ENCODE measurements at places on chromosomes 12 and 14.

DNA sequence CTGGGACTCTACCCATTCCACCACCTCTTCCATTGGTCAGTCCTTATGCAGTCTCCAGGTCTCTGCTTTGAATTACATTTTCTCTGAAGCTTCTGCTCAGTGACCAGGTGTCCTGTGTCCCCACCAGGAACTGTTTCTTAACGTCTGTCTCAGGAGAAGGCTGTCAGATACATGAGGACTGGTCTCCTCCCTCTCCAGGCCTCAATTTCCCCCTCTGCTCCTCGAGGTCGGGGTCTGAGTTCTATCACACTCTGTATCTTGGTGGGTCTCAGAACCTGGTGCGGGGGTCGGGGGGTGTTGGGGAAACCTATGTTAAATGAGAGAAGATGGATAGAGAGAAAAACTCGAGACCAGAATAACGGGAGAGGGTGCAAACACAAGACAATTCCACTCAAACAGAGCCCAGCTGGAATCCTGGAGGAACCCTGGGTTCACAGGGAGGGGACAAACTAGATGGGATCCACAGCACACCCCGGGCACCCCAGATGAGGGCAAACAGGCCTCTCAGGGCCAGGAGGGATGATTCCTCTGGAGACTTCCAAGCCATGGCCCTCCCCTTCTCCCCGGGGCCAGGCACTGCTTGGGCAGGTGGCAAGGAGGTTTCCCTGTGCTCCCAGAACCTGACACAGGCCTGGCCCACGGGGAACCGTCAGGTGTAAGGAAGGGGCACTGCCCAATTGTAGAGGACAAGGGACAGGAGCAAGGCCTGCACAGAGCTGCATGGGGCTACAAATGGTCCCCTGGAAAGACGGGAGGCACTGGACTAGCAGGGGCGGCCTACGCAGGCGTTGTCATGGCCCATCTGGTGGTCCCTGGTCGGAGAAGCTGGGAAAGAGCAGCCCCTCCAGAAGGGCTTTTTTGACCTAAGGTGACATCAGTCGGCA lies 313.2 kb upstream of the DIO3 start:
- no peak for DNase-seq

DNA sequence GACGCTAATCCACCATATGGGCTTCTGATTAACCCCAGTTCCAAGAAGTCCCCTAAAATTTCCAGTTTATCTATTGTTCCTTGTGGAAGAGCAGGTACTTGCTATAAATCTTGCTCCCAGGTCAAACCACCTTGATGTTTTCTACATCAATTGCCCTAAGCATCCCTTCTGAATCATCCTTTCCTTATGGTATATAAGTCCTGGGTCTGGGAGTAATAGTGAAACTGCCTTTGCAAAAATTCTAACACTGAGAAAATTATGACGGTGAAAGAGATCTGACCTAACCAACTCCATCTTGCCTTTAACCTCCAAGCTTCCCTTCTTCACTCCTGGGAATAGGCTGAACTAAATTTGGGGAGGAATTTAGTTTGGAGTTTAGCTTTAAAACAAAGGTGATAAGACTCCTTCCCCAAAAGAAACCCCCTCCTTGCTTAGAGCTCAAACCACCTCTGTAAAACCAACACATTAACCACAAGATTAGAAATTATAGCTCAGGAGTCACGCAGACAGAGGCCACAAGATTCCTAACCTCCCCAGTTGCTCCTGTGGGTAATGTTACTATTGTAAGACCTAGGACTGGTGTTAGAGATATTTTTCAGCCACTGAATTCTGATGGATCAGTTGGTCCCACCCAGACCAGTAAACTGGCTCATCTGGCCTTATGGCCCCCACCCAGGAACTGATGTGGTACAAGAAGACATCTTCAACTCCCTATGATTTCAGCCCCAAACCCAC lies 33.8 kb upstream of the DTX1 start:
- no peak for DNase-seq

DNA sequence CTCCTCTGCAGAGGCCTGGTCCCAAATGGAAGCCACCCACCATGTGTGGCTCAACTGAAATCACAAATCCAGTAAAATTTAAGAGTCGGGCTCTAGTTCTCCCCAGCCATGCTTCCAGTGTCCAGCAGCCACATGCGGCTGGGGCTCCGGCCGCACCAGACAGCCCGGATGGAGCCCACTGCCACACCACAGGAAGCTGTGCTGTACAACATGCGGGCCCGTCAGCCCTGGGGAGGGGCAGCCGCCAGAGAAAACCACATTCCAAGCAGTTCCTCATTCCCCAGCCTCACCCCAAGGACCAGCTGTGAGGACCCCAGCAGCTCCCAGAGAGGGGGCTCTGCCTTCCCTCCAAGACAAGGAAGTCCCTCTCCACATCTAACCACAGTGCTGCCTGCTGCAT lies 135.0 kb downstream of the NCOR2 start:
- no peak for DNase-seq

- DNase-seq, result no peak
These were observed 176.4 kb downstream of the TMTC2 start for GRCh38 chr12:82862876-82863649.

- DNase-seq, result no peak
These were observed 4.9 kb downstream of the NKX2-1 start for GRCh38 chr14:36515105-36515593.

DNA sequence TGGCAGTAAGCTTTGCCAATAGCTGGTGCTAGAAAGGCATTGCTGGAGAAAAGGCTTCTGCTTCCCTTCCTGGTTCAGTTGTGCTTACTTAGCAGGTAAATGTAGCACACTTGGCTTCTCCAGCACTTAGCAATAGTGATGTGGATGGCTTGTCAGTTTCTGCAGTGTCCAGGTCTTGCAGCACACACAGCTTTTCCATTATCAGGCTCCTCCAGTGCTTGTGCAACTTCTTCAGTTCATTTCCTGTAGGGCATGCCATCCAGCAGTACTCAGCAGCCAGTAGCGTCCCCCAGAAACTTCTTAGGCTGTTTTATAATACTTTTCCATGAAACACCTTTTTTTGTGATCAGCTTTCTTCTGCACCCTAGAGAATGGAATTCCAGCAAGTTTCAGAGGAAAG lies 154.6 kb downstream of the SLC6A15 start:
- DNase-seq, result peak; percentile 57

DNA sequence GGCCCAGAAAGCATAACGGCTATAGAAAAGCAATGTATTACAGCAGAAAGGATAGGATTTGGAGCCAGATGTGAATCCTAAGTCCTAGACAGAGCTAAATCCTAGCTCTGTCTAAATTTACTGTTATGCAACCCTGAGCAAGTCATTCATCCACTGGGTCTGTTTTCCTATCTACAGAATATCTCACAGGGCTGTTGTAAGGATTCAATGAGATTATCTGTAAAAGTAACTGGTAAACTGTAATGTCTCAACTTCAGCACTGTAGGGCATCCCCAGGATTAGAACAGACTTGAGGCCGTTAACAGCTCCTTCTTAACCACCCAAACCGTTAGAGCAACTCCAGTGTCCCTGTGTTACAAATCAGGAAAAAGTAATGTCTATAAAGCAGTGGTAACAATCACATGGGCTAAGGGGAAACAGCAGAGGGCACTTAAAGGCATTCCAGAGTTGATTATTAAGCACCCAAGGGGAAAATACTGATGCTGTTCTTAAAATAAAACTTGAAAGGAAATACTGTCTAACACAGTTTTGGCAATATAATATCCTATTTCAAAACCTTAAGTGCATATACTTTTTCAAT lies 10.1 kb downstream of the GMFB start:
- DNase-seq, result no peak

- no peak for DNase-seq
These were observed 7.7 kb downstream of the SSH1 start for GRCh38 chr12:108849660-108850059.

DNA sequence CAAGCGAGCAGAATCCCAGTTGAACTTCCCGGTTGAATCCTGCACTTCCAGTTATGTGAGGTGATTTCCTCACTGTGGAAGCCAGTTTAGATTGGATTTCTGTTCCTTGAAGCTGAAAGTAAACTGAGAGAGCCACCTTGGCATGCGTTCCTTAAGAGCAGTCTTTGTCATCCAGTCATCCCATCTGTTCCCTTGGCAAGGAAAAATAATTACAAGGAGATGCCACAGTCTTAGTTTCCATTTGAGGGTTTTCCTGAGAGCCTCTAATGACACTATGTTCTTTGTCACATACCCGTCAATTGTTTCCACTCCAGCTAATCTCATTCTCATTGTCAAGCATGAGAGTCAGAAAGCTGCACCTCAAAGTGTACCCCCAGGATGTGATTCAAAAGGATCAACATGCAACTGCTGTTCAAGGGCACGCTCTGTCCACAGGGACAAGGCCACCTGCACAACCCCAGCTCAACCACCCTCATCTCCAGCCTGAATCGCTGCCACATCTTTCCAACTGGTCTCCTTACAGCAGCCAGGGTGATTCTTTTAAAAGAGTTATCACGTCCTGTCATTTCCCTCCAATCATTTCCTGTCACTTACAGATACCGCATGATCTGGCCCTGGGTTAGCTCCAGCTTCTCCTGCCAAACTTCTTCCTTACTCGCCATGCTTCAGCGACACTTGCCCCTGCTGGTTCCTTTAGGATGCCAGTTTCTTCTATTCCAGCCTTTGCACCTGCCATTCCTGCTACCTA lies 18.0 kb upstream of the TCP11L2 start:
- no peak for DNase-seq

- DNase-seq, result no peak
These were observed 38.4 kb downstream of the PARP11 start for GRCh38 chr12:3834774-3835173.

DNA sequence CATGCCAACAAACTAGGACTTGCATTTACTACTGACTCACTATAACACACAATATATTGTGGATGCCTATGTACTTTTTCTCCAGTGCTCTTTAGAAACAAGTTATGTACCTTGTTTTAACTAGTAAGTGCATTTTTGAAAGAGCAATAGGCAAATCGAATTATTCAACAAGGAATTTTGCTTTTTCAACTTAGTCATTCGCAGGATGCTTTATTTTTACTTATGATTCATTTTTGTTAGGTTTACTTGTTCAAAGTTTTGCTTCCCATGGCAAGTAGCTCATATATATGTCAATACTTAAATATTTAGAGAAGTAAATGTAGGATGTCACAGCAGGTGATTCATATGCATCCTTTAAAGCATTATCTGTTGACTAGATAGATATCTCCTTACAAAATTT lies 149.8 kb downstream of the PELI2 start:
- DNase-seq, result no peak

- no peak for DNase-seq
These were observed 7.1 kb upstream of the SMUG1 start for GRCh38 chr12:54195737-54196347.

- no peak for DNase-seq
These were observed 158.4 kb downstream of the C12orf50 start for GRCh38 chr12:87870493-87871460.

DNA sequence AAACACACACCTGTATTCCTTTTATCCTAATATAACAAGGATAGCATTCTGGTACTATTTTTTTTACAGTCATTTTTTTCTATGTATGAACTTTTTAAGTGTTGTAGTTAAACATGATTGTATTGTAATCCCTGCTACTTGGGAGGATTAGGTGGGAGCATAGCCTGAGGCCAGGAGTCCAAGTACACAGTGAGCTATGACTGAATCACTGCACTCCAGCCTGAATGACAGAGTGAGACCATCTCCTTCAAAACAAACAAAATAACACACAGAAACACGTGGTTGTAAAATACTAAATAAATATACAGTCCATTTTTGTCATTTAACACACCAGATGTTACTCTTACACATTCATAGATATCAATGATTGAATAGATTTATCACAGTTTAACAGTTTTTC lies 56.9 kb downstream of the MAP4K5 start:
- DNase-seq, result peak; percentile 30

GRCh38 chr12:6903722-6904121 lies 900 bp upstream of the LRRC23 start:
- DNase-seq, result no peak

- DNase-seq, result peak; percentile 72
These were observed 2.2 kb downstream of the SCARB1 start for GRCh38 chr12:124861492-124861891.

DNA sequence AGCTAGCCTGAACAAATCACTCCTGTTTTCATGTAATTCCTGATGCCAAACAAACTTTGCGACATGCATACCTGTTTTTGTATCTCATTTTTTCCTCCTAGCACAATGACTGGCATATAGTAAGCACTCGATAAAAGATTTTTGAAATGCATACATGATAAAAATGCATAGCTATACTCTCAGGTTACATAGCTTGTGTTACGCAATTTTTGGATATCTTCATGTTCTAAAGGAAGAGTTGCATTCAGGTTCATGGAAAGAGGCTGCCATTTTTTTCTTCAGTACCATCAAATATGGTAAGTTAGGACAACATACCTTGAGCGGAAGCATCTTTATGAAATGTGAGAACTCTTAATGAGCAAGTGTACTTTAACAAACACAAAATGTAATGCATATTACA lies 284.8 kb upstream of the DIO2 start:
- DNase-seq, result no peak

DNA sequence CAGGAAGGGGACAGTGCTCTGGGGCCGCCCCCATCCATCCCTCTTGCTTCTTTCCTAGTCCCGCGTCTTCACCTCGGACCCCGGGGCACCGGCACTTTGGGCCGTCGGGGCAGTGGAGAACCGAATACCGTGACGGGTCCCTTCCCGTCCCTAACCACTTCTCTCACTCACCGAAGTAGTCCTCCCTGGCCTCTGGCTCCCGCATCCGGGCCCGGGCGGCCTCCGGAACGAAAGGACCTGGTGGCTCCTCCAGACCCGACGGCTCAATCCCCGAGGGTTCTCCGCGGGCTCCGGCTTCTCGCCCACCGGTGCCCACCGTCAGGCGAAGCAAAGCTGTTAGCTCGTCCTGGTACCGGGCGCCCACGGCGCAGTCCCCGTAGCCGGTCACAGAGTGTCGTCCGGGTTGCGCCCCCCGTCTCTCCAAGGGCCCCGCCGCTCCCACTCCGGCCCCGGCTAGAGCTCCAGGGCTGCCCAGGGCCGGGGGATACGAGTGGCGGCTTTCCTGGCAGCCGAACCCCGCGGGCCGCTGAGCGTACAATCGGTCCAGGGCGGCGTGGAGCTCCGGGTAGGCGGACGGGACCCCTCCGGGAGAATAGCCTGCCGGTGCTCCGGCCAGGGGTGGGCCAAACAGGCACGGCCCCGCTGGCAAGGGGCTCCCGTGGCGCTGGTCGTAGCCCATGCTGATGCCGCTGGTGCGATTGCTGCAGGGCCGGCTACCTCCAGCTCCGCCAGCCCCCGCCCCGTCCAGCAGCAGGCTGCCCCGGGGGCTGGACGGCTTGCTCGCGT lies 1.1 kb downstream of the AJUBA start:
- DNase-seq, result peak; percentile 34

DNA sequence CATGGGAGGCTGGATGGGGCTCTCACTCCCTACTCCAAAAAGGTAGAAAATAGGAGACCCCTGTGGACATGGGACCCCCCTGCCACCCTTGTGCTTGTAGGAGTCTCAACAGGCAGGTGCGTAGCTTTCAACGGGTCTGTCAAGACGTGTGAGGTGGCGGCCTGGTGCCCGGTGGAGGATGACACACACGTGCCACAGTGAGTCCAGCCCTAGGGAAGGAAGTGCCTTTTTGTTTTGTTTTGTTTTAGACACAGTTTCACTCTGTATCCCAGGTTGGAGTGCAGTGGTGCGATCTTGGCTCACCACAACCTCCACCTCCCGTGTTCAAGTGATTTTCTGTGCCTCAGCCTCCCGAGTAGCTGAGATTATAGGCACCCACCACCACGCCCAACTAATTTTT lies 12.9 kb downstream of the P2RX4 start:
- DNase-seq, result no peak

GRCh38 chr12:109621211-109621694 lies 47.7 kb downstream of the MVK start:
- peak; percentile 50 for DNase-seq

GRCh38 chr14:104657101-104657524 lies 32.3 kb upstream of the INF2 start:
- DNase-seq, result no peak

- no peak for DNase-seq
These were observed 667.8 kb downstream of the NOVA1 start for GRCh38 chr14:25929881-25930615.

Measured in mammary epithelial cell (primary cell).